ENCODE measurements at places on chromosomes 3 and 15.

- no peak for DNase-seq
Observed at GRCh38 chr3:128572644-128573105, 77.9 kb downstream of the RPN1 start.

GRCh38 chr15:20368974-20369373, 172.6 kb downstream of the GOLGA6L6 start:
- DNase-seq, result no peak

DNA sequence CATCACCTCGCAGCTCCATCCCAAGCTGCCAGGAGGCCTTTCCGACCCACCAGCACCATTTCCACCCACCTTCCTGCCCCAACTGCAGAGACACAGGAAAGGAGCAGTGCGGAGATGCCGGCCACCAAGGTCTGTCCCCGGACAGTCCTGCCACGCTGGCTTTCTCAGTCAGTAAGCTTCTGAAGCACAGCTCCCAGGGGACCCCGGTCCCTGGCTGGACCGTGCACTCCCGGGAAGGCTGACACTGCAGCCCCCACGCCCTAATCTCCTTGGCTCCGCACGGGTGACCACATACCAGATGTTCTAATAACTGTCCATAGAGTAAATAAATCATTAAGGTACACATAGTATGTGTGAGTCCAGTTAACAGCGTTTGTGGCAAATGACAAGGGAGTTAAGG, 73.5 kb downstream of the VGLL4 start:
- DNase-seq, result no peak

DNA sequence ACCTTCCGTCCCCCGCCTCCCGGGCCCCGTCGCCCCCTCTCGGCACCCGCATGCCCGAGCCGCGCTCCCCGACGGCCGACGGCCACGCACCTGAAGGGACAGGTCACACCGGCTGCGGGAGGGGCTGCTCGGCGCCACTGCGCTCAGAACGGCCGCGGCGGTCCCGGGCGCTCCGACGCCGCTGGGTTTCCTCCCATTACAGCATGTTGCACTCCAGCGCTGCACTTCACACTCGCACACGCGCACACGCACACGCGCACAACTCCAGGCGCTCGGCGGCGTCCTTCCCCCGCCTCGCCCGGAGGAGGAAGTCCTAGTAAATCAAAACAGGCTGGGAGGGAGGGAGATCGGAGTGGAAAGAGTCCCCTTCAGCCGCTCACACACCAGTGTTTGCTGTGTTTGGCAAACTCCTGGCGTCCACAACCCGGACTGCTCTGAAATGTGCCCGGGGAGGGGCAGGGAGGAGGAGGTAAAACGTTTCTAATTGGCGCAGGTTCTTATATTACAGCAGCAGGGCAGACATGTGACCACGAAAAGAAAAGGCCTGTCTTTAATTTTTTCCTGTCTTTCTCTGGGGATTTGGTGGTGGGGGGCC, 76.7 kb upstream of the VGLL4 start:
- peak; percentile 56 for DNase-seq

DNA sequence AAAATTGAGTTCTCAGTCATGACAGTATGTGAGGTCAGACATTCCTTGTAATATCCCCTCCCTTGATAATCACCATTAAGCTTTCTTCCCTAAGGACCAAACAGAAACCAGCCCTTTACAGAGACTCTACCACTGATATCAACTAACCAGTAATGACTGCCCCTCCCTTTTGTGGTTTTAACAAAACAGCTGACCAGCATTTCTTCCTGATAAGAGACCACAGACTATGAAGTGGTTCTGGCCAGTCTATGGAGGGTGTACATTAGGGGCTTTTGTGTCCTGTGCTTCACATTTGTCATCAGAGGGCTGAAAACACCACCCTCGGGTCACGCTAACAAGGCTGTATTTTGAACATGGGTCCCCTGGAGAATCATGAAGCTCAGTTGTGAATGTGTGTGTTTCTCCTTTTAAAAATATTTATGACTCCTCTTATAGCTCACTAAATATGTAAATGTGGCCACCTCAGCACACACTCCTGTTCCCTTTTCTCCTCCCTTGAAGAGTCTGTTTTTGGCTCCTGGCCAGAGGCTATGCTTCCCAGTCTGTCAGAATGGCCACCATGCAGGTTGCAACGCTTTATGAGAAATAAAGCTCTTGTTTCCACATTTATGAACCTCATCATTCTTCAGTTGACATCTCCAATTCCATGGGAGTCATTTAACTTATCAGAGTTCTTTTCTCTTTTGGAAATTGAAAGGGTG, 239.3 kb downstream of the CPNE4 start:
- DNase-seq, result no peak

GRCh38 chr3:106276755-106277612, 408.2 kb upstream of the CBLB start:
- DNase-seq, result no peak

DNA sequence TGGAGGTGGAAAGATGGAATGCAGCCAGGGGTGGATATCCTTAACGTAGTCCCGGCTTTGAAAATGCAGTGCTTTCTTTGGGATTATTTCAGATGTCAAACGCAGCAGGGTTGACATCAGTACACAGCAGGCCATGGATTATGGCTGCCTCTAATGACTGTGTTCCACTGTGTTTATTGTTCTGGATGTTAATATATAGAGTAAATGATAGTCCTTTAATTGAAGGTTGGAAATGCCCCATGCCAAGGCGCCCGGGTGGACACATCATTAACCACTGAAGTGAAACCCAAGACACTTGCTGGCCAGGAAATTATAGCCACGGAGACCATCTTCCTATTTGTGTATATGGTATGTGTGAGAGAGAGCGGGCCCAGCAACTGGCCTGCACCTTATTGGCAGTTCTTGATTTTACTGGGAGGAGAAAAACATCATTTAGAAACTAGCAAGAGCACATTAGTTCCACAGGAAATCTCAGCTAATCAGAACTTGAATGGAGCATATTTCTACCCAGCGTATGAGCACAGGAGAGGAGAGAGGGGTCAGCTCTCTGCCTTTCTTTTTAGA, 254.9 kb upstream of the RASGRP1 start:
- DNase-seq, result no peak

- no peak for DNase-seq
Observed at GRCh38 chr3:1191026-1191425, 98.2 kb downstream of the CNTN6 start.

DNA sequence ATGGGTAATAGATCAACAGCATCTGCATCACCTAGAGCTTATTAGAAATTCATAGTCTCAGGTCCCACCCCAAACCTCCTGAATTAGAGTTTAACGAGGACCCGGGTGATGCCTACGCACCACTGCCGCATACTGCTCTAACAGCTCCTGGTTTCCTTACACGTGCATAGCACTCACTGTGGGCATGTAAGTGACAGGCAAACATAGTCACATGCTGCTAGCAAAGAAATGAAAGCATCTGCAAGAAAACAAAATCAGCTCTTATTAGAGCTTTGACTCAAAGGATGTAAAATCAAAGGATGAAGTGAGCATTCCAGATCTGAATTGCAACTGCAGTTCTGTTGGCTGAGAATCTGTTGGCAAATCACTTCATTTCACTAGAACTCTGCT, 19.1 kb upstream of the RIOX2 start:
- DNase-seq, result no peak

GRCh38 chr3:184011230-184011876, 6.3 kb downstream of the ABCC5 start:
- DNase-seq, result no peak

DNA sequence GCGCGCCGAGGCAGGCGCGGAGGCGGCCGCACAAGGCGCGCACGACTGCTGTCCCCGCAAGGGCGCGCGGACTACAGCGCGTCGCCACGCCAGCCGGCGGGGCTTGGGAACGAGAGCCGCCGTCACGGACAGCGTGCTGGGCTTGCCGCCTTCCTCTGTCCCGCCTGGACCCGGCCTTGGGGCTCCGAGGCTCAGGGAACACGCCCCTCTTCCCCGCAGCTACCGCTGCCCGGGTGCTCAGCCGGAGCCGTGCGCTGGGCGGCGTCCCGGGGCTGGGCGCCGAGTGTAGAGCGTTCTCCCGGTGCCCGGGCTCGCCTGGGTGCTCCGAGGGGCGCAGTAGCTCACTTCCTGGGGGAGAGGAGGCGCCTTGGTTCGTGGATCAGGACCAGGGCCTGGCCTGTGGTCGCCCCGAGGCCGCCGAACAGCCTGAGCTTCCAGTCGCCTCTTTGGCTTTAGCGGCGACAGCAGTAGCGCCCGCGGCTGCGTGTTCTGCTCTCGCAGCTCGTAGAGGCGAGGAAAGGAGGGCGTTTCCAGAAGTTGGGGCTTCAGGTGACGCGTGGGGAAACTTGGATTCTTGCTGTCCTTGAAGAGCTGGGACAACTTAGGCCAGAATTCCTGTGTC, 226.7 kb upstream of the C2CD4B start:
- no peak for DNase-seq

DNA sequence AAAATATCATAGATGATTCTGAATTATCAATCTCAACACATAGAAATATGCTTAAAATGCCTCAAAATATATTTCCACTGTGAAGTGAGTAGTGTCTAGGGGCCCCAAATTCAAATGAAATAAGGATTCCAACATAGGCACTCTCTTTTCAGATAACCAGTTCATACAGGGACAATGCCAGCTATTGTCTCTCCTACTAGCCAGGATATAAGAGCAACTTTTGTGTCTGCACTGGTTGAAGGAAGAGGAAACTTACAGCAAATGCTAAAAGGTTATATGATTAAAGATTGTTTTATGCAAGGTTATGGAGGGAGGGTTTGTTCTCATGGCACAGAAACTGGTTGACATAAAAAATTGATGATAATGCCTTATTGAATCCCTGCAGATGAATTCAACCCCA, 579.4 kb upstream of the ALCAM start:
- DNase-seq, result no peak

DNA sequence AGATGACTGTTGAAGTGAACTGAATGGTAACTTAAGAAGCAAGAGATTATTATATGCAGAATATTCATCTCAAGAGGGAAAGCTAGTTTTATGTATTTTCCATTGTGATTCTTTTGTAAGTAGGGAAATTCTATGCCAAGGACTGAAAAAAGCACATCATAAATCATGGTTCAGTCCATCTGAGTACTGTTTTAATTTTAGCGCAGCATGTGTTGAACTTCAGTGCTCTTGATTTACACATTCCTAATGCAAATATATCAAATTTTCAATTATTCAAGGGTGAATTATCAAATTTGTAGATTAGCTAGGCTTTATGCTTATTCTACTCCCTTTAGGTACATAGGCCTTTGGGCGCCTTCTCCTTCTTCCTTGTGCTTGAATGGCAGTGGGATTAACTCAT, 50.3 kb upstream of the TCF12 start:
- no peak for DNase-seq

Data from fibroblast of skin of left quadriceps (primary cell).